ENCODE measurements at places on chromosomes 2 and 18.

GRCh38 chr2:136441979-136442714 lies 323.2 kb upstream of the THSD7B start:
- no peak for DNase-seq

- DNase-seq: no peak
These were observed 198.6 kb downstream of the HAUS1 start for GRCh38 chr18:46302528-46303485.

GRCh38 chr2:175742367-175742766 lies 259.7 kb downstream of the LNPK start:
- DNase-seq: no peak

GRCh38 chr2:112754564-112754963 lies 9.8 kb downstream of the CKAP2L start:
- DNase-seq: no peak

DNA sequence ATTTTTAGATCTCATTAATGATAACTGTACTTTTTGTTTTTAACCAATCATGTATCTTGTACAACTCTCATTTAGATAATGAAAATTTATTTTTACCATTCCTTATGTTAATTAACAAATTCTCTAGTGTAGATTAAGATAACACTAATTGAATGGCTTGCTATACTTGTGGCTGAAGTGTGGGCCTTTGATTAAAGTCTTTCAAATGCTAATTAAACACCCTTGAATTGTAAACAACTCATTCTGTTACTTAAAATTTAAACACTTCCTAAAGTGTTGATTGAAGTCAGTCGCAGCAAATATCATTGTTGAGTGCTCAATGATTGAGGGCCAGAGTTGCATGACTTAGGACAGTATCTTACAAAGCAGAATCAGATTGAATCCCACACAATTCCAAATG lies 109.8 kb upstream of the GULP1 start:
- no peak for DNase-seq

- no peak for DNase-seq
These were observed 16.7 kb upstream of the MRPL33 start for GRCh38 chr2:27754831-27755230.

- no peak for DNase-seq
These were observed 118.8 kb upstream of the CYP1B1 start for GRCh38 chr2:38194751-38195150.

DNA sequence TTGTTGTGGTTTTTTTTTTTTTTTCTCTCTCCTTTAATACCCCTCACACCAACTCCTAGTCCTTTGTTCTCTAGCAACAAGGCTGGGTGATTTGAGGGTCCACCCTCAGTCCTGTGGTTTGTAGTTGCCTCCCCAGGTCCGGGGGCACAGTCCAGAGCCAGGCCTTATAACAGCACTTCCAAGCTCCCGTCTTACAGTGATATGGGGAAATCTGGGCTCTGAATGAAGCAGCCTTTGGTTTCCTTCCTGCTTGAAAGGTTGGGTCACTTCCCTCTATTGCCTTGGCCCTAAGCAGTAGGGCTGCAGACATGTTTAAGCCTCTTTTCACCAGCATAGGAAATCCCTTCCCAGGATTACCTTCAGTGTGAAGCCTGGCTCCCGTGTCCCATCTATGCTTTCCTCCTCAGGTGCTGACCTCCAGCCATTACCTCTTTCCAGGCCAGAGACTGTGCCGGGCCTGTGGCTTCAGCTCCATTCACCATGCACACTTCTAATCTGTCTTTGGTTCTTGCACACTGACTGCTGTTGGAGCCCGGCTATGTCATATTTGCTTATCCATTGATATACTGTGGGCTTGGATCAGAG lies 21.2 kb upstream of the NTSR2 start:
- no peak for DNase-seq

- DNase-seq: no peak
These were observed 112.5 kb upstream of the OTOS start for GRCh38 chr2:240252872-240253511.

DNA sequence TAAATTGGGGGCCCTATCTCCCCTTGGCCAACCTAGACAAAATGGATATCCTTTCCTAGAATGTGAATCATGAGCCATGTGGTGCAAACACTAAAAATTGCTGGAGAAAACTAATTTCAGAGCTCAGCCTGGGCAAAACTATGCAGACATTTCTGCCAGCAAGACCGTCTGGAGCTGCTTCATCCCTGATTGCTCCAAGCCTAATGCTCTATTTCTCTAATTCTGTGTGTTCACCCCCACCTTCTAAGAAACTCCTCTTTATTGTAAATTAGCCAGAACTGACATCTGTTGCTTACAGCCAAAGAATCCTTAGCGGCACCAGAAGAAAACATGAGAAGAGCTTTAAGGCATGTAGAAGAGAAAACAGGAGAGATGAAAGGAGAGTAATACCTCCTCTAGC lies 337.7 kb upstream of the CHAC2 start:
- DNase-seq: no peak

DNA sequence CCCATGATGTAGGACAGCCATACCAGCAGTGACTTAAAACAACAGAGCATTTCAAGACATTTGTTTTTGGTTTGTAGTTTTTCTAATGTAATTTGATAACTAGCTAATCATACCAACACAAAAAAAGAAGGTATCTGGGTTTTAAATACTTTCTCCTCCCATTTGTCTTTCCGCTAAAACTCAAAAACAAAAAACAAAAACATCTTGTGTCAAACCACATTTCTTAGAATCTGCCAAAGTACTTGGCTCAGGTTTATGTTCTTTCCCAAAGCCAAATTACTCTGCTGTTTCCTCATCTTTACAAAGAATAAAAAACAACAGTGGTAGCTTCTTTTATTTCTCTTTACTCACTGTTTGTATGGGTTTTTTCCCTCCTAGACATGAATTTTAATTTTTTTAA lies 71.5 kb downstream of the GREB1L start:
- no peak for DNase-seq

GRCh38 chr2:50674876-50675275 lies 357.1 kb downstream of the NRXN1 start:
- no peak for DNase-seq

DNA sequence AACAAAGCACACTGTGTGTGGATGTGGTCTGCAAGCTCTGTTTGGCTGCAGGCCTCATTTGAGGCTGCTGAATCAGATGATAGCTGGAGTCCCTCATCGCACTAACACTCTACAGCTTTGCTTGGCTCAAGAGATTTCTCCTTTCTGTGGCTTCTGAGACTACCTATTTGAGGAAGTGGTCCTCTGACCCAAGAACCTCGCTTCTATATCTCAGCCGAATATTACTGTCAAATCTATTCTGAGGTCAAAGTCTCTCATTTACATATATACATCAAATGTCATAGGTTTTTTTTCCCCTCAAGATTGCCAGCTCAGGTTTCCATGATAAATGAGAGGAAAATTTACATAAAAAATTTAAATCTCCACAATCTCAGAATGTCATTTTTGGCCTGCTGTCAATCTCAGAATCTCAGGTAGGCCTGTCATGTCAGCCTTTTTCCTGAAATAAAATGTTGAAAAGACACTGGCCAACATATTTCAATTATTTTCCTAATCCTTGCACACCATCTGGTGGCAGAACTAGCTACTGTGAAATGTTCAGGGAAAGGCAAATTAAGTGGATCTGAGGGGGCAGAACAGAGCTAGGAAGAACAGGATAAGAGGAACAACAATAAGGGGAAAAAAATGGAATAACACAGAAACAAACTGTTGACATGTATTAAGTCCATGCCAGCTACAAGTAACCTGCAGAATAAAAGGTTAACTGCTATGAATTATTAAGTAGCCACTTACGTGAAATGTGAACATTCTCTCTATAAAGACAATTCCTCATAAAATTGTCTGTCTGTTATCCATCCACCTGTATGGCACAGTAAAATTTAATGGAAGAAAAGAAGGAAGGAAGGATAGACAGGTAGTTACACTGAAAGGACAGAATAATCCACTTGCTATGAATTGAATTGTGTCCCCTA lies 39.3 kb downstream of the AP1S3 start:
- no peak for DNase-seq

GRCh38 chr2:190123956-190124355 lies 61.4 kb upstream of the MSTN start:
- no peak for DNase-seq

DNA sequence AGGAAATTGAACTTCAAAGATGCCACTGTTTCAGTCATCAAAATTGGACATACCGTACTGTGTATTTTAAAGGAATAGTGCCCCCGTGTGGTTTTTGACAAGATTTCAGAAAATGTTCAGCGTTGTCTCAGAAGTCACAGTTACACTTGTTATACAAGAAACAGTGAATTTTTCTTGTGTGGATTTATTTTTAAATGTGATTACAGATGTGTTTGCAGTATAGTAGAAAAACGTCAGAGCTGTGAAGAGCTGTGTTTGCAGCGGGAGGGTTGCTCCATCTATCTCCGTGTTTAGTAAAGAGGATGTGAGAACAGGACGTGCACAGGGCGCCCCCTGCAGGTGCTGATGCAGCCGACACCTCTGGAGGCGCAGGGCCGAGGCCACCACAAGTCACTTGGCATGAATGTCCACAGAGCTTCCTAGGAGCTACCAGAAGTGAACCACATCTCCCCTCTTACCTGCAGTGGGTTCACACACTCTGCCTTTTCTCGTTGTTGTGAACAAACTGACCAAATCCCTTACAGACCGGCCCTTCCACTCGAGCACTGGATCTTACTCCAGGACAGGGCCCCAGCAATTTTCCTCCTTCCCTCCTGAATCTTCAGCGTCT lies 73.1 kb downstream of the CACNB4 start:
- peak; percentile 59 for DNase-seq

DNA sequence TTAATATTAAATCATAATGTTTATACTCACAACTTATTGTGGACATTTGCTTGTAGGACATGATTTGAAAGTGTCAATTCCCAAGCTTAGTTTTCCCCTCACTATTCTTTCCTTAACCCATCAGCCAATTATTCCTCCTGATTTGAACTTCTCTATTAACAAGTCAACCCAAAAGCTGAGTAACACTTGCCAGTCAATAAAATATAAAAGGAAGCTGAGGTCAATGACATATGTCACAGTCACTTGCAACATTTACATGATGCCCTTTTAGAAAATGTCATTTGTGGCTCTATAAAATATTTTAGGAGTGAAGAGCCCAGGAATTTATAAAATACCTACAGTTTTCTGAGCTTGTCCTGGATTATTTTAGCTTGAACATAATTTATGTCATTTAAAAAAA lies 7.2 kb downstream of the CCDC68 start:
- no peak for DNase-seq

DNA sequence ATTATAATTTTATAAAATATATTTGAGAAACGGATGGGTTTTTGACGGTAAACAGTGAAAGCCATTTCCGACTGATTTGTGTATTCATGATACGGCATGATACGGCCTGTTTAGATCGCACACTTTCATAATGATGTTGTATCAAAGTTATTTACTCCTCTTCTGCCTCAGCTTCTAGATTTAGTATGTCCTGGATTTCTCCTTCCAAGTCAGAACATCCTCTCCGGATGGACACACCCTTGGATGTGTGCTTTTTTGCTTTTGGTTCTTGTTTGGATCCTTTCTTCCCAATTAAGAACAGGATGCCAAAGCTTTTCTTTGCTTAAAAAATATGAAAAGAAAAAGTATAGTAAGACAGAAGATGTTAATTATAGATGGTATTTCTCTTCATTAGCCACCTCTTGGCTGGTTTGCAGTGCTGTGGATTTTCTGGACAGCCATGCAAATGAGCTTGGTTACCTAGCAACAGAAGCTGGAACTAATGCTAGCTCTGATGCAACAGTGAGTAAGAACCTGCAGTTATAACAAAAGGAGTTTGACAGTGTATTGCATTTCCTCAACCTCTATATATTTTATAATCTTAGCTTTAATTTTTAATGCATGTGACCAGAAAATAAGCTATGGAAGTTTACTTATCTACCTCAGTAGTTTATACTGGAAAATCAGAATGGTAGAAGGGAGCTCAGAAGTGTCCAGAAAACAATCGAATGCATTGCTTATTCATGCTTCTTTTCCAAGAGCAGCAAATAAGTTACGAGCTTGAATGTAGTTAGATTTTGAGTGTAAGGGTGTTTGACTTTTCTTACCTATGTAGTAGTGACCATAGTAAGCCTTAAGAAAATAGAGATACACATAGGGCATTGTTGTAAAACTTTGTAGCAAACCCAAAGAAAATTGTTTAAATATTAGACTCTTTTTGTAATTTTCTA lies 27.9 kb downstream of the RMND5A start:
- no peak for DNase-seq

GRCh38 chr2:222912776-222913175 lies 51.9 kb downstream of the ACSL3 start:
- no peak for DNase-seq

- DNase-seq: no peak
These were observed 142.2 kb downstream of the DYSF start for GRCh38 chr2:71595569-71595968.

- DNase-seq: no peak
These were observed 32.2 kb upstream of the GLI2 start for GRCh38 chr2:120703330-120703994.

DNA sequence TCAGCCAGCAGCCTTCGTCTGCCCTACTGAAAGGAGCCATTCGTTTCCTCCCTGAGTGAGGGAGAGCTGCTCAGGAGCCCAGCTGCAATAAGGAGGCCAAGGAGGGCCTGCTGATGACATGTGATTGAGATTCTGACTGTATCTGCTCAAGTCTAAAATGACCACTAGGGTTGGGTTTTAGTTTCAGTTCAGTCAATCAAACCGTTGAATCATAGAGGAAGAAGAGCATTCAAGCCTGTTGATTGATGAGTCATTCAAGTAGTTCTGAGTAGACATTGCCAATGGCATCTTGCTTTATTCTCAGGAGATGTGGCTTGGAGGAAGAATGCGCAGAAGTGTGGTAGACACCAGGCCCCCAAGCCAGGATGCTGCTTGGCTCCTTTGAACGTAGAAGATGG lies 19.9 kb upstream of the BCL2L11 start:
- no peak for DNase-seq

- no peak for DNase-seq
These were observed 72.1 kb downstream of the CABLES1 start for GRCh38 chr18:23207191-23207955.

GRCh38 chr2:110807522-110807921 lies 75.1 kb downstream of the ACOXL start:
- no peak for DNase-seq

- no peak for DNase-seq
These were observed 59.3 kb downstream of the MYL12B start for GRCh38 chr18:3321133-3321812.

DNA sequence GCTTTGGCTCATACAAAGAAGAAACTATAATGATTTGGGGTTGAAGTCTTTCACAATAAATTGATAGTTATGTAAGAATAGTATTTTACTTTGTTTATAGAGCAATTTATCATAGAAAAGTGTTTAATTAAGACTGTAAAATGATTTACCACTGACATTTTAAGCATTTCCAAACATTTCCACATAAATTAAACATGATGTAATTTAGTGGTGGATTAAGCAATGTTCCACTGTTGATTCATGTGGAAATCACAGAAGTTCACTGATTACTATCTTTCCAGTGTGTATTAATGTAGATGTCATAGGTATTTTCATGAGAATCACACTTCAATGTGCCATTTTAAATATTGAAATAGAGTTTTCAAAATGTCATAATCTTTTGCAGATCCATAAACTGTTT lies 40.1 kb upstream of the GRB14 start:
- DNase-seq: no peak

DNA sequence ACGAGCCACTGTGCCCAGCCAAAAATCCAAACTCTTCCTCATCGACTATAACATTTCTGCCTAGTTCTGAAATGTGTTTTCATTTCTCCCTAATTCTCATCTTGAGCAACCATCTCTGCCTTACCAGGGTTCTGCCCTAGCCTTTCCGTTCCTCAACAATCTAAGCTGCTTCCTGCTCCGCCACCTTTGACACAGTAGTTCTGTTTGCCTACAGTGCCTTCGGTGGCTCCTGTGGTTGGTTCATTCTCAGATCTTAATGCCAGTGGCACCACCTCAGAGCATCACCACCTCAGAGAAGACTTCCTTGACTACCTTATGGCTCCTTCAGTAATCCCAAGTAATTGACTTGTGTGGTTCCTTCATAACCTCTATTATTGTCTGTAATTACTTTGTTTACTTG lies 3.8 kb downstream of the SOCS6 start:
- DNase-seq: no peak
